CD4-positive, alpha-beta T cell treated with Interleukin-4 for 4 hours (primary cell): ENCODE measurements at places on chromosomes 7 and 10.

DNA sequence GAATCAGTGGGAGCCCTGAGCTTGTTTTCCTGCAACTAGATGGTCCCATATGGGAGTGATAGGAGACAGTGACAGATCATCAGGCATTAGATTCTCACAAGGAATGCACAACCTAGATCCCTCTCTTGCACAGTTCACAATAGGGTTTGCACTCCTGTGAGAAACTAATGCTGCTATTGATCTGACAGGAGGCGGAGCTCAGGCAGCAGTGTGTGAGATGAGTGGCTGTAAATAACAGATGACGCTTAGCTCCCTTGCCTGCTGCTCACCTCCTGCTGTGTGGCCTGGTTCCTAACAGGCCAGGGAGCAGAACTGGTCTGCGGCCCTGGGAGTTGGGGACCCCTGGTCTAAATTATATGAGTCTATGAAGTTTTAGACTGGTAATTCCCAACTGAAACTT, 3.9 kb downstream of the MIOS start:
- no peak for DNase-seq

GRCh38 chr7:93117852-93118530, at the start of gene SAMD9:
Gene SAMD9, minus strand, starts transcription at chr7:93117979. Its CDS starts 11,882 bp downstream, at chr7:93106097.
- peak; percentile 85 for DNase-seq

- no peak for DNase-seq
Observed at GRCh38 chr7:33287738-33288137, 158.4 kb downstream of the BBS9 start.

DNA sequence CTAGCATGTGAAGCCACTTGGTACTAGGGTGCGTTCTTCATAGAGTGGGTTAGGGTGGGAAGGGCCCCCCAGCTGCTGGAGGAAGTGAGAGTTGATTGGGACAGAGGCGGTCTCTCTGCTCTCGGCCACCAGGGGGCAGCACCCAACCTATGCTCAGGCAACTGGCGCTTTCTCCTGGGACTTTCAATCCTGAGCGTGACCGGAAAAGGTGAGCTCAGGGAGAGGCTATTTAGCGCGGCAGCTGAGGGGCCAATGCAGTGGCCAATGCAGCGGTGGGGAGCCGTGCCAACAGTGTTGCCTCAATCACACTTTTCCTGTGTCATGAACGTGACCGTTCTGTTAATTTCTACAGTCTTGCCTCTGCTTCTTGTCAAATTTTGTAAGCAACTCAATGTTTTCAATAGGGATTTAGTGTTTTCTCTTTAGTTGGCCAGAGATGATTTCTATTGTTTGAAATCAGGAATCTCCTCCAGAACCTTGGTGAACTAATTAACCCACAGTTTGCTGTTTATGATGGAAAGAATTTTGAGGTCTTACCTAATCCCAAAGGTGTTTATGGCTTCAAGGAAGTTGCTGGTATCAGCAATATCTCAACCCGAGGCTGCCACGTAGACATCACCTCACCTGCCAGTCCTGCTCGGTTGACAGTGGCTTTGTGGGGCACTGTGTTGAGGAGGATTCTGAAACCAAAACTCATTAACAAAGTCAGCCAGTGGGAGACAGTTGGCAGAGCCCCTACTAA, 67.9 kb upstream of the PDZD8 start:
- peak; percentile 32 for DNase-seq

GRCh38 chr7:139118234-139118804, 8.8 kb upstream of the ZC3HAV1 start:
- DNase-seq = peak; percentile 57

DNA sequence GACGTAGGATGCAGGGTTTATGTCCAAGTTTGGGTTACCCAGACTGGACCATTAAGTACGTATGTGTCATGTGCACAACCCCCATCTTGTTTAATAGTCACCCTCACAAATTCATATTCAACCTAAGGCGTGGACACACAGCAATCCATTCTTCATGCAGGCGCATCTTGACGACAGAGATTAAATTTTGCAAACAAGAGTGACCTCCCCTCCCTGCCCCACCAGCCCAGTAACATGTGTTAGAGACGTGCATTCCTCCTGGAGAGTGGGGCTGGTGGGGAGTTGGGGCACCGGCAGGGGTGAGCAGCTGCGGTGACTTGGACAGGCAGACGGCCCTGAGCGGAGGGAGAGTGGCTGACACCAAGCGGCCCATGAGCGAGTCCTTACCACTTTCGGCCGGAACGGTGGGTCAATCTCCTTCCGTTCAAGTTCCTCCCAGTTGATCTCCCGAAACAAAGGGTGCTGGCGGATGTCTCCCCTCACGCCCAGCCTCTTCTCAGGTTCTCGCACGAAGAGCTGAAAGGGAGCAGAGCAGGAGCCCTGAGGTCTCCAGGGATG, 149.6 kb downstream of the PRKCQ start:
- DNase-seq = no peak

DNA sequence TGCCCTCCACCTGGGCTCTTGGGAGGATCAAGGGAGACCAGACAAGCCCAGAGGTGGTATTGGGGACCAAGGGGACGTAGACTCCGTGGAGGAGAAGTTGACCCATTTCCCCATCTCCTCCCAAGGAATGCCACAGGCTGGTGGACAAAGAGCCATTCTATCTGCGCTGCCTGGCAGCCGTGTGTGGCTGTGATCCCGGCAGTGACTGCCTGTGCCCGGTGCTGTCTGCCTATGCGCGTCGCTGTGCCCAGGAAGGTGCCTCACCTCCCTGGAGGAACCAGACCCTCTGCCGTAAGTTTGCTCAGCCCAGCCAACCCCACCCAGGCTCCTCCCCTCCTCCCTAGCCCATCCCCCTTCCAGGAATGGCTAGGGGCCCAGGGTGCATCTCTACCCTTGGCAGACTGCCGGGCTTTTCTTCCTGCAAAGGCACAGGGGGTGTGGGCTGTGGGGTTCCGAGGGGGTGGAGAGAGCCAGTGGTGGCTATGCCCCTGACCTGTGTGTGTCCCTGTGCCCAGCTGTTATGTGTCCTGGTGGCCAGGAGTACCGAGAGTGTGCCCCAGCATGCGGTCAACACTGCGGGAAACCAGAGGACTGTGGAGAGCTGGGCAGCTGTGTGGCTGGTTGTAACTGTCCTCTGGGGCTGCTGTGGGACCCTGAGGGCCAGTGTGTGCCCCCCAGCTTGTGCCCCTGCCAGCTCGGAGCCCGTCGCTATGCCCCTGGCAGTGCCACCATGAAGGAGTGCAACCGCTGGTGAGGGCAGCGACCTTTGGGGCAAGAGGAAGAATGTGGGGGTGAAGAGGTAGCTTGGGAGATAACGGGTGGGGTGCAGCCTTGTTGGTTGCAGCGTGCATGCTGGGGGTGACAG, 10.2 kb upstream of the ZNF467 start:
- no peak for DNase-seq

GRCh38 chr7:149719050-149719899, 54.1 kb downstream of the ZNF467 start:
- DNase-seq = no peak

GRCh38 chr7:120996333-120996987, 7.9 kb downstream of the CPED1 start:
- DNase-seq = peak; percentile 54

DNA sequence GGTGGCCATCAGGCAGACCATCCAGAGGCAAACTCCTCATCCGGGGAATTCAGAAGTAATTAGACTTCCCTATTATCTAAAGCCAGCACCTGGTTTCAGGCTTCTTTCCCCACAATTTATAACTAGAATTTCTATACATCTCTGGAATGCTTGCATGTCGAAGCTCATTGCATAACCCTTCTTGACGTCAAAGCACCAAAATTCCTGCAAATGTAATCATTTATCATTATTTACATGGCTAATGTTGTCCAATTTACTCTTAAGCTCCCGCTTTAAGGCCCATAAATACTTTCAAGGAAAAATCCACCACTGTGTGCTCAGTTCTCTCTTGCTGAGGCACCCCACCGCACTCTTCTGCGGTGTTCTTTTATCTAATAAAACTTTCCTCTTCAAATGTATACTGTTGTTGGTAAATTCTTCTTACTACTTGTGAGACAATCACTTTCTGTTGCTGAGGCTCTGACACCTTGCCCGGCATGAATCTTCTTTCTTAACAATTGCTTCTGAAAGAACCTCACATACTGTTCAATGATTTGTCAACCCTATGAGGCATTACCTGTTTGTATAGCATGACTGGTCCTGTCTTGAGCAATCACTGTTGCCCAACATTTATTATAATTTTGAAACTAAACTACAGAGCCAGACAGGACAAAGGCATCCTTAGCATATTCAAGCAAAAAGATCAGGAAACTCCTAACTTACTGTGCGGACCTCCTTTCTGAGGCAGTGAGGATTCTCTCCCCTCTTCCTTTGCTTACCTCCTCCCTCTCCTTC, 17.4 kb upstream of the GPR141 start:
- no peak for DNase-seq

GRCh38 chr7:30771174-30771879, at the start of gene MINDY4:
Gene MINDY4, plus strand, starts transcription at chr7:30771417. Its CDS starts 77 bp downstream, at chr7:30771494.
- peak; percentile 57 for DNase-seq

- no peak for DNase-seq
Observed at GRCh38 chr7:114426824-114427223, 12.2 kb downstream of the FOXP2 start.

DNA sequence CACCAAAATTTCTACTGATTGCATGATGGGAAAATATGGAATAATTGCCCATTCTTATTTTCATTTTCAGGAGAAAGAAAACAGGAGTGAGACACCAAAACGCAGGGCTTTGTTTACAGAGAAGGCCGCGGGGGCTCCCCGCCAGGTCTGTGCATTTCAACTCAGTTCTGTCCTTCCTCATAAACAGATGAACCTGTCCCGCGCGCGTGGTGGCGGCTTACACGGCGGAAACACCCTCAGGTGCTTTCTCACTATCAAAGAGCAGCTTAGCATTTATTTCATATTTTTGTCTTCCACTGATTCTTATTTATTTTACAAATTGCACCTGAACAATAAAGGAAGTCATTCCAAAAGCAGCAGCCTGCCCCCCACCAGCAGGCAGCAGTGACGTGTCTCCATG, 579.4 kb downstream of the PTPRN2 start:
- no peak for DNase-seq

- DNase-seq = peak; percentile 48
Observed at GRCh38 chr7:142412551-142413193, 154.8 kb upstream of the PRSS58 start.

GRCh38 chr7:5421714-5422395, 1.8 kb downstream of the TNRC18 start:
- DNase-seq = no peak

DNA sequence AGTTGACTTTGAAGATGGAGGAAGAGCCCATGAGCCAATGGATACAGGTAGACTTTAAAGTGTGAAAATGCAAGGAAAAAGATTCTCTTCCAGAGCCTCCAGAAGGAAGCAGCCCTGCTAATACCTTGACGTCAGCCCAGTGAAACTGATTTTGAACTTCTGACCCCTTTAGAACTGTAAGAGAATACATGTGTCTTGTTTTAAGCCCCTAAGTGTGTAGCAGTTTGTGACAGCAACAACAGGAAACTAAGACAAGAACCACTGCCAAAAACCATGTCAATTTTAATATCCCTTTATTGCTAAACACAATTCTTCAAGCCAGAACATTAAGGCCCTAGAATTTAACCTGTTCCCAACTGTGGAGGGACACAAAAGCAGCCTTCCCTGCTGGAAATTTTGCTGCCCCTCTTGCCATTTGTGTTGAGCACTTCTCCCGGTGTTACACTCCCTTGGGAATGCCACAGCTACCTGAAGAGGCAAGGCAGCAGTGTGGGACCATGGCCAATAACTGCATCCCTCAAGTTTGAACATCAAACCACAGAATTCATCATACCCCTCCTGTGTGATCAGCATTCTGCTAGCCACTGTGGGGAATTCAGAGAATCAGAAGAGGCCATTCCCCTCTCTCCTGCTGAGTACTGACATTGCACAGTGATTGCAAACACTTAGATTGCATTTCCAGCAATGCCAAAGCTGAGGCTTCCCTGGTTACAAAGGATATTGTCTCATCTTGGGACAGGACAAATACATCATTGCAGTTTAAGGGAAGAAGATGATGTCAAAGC, 12.3 kb upstream of the CCDC172 start:
- no peak for DNase-seq

DNA sequence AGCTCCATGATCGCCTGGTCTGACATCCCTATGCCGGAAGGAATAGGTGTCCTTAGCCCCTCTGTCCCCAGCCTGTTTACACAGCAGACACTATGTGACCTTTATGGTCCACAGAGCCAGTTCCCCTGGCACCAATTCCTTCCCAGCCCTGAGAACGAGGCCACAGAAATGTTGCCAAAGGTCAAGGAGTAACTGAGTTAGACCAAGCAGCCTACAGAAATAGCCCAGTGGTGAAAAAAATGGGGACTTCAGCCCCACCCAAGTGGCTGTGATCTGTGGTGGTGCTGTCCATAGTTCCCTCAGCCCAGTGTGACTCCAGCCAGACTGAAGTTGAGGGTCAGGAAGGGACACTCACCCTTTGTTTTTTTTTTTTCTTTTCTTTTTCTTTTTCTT, 2.5 kb downstream of the PGAM2 start:
- no peak for DNase-seq

- DNase-seq = no peak
Observed at GRCh38 chr10:86642499-86642898, 11.8 kb upstream of the OPN4 start.

- DNase-seq = no peak
Observed at GRCh38 chr7:2145835-2146580, 86.7 kb downstream of the MAD1L1 start.

- no peak for DNase-seq
Observed at GRCh38 chr10:128814782-128815181, 652.3 kb upstream of the MGMT start.
